Ascending aorta (tissue), 2 donors: ENCODE measurements at places on chromosomes 3 and 15.

DNA sequence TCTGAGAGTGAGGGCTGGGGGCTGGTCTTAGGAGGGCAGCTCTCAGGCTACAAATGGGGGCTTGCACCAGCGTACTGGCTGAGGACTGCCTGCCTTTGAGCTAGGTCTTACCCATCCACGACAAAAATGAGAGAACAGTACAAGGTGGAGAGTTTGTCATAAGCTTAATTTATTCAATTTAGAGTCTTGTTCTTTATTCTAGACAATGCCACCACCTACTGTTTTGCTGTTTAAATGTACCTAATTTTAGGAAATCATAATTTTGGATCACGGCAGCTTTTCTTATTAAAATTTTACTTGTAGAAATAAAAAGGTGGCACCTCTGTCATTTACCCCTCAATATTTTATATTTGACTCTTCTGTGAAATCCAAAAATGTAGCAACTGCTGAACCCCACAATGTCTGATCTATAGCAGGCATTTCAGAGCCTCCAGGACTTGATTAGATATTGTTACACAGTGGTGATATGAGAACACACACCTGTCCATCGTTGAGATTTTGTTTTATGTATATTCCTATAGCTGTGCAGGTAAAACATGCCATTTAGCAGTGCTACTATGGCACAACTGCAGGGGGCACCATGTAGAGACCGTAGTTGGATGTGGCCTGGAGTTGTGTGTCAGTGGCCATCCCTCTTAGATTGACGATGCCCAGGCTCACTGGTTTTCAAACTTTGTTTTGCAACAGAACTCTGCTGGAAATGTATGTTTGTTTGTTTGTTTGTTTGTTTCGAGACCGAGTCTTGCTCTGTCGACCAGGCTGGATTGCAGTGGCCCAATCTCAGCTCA, 88.6 kb downstream of the SLCO3A1 start:
- H3K27ac ChIP-seq: no peak overlapping the region
- H3K4me3 ChIP-seq: no peak overlapping the region
- H3K27me3 ChIP-seq: no peaks in the 10 kb centered on the region
- DNase-seq: no peak

DNA sequence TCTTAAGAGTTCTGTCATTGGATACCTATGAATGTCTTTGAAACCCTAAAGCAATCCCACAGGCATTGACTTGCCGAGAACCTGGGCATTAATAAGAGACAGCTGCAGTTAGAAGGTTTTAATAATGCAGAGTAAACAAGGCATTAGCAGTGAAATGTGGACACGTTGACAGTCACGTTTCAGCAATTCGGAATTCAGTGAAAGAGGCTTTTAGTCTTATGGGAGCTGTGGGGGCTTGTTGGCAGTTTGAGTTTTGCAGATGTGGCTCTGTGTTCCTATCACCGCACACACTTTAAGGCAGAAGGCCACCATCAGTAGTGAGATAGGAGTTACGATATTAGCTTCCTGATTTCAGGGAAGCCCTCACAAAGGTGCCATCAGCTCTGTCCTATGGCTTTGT, 145.2 kb upstream of the NUDT16 start:
- H3K27ac ChIP-seq: no peak overlapping the region
- H3K36me3 ChIP-seq: no peaks in the 10 kb centered on the region
- DNase-seq: no peak
- no peaks in the 10 kb centered on the region for H3K4me1 ChIP-seq
- H3K4me3 ChIP-seq: no peak overlapping the region

- DNase-seq: peak; percentile 64
- H3K4me3 ChIP-seq: peak overlapping the region; percentile 64
- peak overlapping the region; percentile 80 for H3K27ac ChIP-seq
- peaks cover 7% of the 10 kb centered on the region for H3K4me1 ChIP-seq
- no peaks in the 10 kb centered on the region for H3K27me3 ChIP-seq
These were observed 410 bp downstream of the LRRC49 start for GRCh38 chr15:70892912-70893560.

DNA sequence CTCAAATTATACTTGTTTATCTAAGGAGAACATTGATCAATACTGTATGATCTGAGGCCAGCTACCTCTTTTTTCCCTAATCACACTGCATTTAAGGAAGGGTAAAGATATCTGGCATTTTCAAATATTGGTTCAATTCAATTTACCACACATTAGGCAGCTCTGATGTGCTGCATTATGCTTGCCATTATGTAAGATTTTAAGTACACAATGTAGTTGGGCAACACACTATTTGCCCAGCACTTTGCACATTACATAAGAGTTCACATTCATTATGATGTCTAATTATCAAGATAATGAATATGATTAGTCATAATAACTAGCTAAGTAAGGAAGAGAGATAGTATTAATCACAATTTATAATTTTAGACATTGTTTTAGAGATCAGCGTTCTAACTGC, 196.3 kb downstream of the BCHE start:
- H3K4me1 ChIP-seq: no peaks in the 10 kb centered on the region
- H3K27ac ChIP-seq: no peak overlapping the region
- no peak overlapping the region for H3K4me3 ChIP-seq
- H3K27me3 ChIP-seq: no peaks in the 10 kb centered on the region
- DNase-seq: no peak
- no peaks in the 10 kb centered on the region for H3K36me3 ChIP-seq

- no peaks in the 10 kb centered on the region for H3K36me3 ChIP-seq
- H3K4me3 ChIP-seq: no peak overlapping the region
- no peaks in the 10 kb centered on the region for H3K27me3 ChIP-seq
- H3K4me1 ChIP-seq: peaks cover 11% of the 10 kb centered on the region
- no peak overlapping the region for H3K27ac ChIP-seq
- DNase-seq: no peak
These were observed 40.1 kb downstream of the CPN2 start for GRCh38 chr3:194311000-194311399.

DNA sequence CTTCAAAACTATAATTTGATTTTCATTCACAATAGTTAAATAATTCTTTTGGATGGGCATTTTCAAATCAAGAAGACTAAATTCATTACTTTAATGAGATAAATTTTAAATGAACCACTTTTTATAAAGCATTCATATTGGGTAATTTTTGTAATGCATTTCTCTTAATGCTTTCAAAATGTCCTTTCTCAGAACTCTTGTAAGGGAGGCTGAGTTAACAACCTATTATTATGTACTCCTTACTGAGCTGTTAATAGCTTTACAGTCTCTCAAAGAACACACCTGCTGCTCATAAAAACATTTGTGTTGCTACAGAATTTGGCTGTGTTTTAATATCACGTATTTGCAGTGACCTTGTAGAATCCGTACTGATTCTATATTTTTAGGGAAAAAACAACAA, 334.0 kb upstream of the ARL6 start:
- no peaks in the 10 kb centered on the region for H3K36me3 ChIP-seq
- no peaks in the 10 kb centered on the region for H3K27me3 ChIP-seq
- no peak overlapping the region for H3K27ac ChIP-seq
- no peaks in the 10 kb centered on the region for H3K4me1 ChIP-seq

- no peaks in the 10 kb centered on the region for H3K4me1 ChIP-seq
- no peak overlapping the region for H3K4me3 ChIP-seq
- no peak for DNase-seq
- H3K27ac ChIP-seq: no peak overlapping the region
- H3K27me3 ChIP-seq: no peaks in the 10 kb centered on the region
These were observed 69.6 kb downstream of the LRTM1 start for GRCh38 chr3:54858093-54858785.

DNA sequence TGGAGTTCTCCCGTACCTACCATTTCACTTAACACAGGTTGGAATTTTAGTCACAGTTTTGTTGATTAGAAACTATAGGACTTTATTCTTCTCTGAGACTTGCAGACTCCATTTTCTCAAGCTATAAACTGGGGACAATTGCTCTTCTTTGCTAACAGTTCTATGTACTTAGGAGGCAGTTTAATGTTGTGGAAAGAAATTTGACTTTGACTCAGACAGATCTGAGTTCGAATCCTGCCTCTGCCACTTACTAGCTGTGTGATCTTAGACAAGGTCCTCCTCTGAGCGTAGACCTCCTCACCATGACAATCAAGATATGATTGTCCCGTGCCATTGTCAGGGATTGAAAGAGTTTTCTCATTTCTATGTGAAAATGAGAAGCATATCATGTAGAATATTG, 196.4 kb upstream of the HES1 start:
- H3K27ac ChIP-seq: no peak overlapping the region
- H3K4me1 ChIP-seq: no peaks in the 10 kb centered on the region
- no peaks in the 10 kb centered on the region for H3K27me3 ChIP-seq
- no peak overlapping the region for H3K4me3 ChIP-seq
- DNase-seq: no peak
